ENCODE measurements at places on chromosomes 2 and 18.

- no peak for DNase-seq
Observed at GRCh38 chr2:162072976-162073887, 783 bp downstream of the DPP4 start.

DNA sequence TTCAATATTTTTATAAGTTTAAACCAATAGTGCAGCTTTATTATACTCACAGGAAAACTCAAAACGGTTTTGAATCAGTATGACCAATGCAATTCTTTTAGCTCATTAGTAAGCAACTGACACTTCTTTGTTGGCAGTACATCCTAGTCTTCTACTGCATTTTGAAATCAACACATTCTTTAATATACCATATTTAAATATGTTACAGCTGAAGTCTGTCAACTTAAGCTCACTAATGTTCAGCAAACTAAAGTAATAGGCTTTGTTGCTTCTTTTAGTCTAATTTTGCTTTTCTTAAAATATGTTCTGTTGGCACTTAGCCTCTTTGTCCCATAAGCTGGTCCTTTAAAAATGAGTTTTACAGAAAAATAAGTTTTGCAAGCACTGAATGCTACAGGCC lies 55.4 kb upstream of the CCBE1 start:
- DNase-seq: no peak

GRCh38 chr2:238320648-238321281 lies 447 bp downstream of the TRAF3IP1 start:
- no peak for DNase-seq

- DNase-seq: no peak
Observed at GRCh38 chr2:29047083-29047845, 27.1 kb downstream of the PCARE start.

DNA sequence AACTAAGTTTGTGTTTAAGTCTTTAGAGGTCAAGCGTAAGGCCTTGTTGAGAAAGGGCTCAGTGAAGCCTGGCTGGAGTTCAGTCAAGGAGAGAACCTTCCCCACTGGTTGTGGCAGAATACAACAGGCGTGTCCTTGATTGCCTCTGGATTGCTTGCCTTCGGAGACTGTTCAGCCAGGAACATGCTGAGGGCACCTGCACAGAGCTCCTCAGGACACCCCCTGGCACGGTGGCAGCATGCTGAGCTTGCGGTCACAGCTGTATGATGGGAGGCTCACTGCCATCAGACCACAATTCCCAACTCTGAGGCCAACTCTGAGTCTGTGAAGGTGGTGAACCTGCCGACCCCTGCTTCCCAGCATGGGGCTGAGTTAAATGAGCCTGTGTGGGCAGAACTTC lies 130.0 kb downstream of the LPIN1 start:
- no peak for DNase-seq

- DNase-seq: no peak
Observed at GRCh38 chr2:239948100-239948881, 76.9 kb downstream of the NDUFA10 start.

- DNase-seq: no peak
Observed at GRCh38 chr2:238785528-238785860, 62.4 kb upstream of the TWIST2 start.

DNA sequence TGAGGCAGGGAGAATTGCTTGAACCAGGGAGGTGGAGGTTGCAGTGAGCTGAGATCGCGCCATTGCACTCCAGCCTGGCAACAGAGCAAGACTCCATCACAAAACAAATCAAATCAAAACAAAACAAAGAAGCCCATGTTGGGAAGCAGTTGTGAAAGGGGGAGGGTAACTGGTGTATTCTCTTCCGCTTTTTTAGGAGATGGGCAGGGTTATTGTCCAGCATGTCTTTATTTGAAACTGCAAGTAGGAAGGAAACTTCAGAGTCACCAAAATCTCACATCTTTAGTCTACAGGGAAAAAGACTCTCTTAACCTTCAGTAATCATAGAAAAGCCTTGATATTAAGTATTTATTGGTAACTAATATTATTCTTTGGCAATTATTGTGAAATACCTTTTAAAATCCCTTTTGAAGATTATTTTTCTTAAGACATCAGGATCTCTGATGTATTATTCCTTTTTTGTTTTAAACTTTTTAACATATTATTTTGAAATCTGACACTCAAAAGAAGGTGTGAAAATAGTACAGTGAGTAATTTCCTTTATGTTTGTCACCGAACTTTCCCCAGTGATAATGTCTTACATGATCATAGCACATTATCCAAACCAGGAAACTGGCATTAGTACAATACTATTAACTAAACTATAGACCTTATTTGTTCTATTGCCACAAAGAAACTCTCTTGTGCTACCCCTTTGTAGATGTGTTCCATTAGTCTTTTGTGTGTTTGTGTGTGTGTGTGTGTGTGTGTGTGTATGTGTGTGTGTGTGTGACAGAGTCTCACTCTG lies 84.3 kb upstream of the LTBP1 start:
- DNase-seq: no peak

DNA sequence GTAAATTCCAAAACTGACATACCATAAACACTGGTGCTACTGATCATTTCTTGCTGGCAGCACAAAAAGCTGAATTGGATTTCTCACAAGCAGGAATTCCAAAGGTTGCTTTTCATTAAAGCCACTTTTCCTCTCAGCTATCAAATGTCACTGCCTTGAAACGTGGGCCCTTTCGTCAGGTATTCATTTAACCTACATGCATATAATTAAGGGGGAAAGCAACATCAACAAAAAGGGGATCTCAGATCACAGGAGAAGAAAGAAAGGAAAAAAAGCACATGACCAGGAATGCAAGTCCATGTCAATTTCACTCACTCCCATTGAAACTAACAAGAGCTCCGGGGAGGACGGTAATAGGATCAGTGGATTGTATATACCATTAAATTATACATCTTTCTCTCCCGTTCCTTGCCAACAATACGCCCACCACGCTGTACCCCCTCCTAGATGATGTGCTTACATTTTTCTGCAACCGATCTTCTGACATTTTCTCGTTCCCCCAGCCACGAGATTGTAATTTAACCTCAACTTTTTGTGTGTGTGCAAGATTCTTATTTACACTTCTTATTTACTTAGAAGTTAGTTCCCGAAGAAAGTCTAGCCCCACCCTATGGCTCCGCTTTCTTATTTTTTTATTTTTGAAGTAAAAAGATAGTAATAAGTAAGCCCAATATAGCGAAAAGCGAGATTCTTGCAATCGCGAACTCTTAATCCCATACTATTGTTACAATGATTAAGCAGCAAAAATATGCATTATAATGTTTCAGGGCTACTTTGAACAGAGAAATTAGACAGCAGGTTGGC lies 725 bp downstream of the FIGN start:
- DNase-seq: no peak

DNA sequence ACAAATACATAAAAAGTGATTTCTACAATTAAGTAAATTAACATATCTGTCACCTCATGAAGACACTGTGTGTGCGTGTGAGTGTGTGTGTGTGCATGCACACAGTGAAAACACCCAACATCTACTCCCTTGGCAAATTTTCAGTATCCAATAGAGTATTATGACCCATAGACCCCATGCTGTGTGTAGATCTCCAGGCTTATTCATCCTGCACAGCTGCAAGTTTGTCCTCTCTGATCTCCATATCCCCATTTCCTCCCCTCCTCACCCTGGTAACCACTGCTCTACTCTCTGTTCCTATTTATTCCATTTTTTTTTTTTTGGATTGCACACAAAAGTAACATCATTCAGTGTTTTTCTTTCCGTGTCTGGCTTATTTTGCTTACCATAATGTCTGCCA lies 391.0 kb downstream of the SOX11 start:
- DNase-seq: no peak

All from SHP77 treated with DMSO at 0.1 percent for 48 hours (cell line).